Right lung (tissue), 10 donors: ENCODE measurements at places on chromosomes 1 and 21. TPM values are rescaled to one million over a fixed set of nuclear protein-coding genes. Genes with fewer than 3 reads are reported as not detected.

GRCh38 chr1:233368106-233368788 is 40.7 kb downstream of the MAP3K21 start:
- no peak for DNase-seq

The HNRNPR gene
- 283 TPM for polyA plus RNA-seq

- DNase-seq = no peak
Observed at GRCh38 chr1:57115030-57115614, 149.3 kb upstream of the C8B start.

DNA sequence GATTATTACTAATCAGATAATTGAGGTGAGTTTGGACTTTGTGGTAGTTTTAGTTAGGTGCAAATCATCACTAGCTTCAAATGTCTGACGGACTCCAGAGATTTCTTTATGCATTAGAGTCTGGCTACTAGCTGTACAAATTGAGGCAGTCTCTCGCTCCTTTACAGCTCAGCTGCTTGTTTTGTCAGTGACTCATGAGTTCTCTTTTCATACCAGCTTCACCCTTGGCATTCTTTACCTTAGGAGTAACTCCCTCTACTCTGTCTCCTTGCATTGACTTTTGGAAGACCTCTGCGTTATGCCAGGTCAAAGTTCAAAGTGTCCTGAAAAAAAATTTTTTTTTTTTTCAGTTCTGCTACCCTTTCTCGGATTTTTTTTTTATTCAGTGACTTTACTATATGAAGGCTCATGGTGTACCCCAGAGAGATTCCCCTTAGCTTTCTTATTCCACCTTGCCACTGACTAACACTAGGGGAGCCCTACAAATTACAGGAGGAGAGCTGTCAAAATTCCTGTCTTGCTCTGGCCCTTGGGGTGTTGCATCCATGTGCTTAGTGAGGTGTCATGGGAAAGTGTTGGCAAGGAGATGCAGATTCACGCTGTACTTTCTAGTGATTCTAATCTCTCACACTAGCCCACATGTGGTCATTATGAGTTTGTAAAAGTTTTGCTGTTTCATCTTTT is 576.6 kb downstream of the ADGRL2 start:
- no peak for DNase-seq

The TFF3 gene
- polyA plus RNA-seq = 13.1 TPM

DNA sequence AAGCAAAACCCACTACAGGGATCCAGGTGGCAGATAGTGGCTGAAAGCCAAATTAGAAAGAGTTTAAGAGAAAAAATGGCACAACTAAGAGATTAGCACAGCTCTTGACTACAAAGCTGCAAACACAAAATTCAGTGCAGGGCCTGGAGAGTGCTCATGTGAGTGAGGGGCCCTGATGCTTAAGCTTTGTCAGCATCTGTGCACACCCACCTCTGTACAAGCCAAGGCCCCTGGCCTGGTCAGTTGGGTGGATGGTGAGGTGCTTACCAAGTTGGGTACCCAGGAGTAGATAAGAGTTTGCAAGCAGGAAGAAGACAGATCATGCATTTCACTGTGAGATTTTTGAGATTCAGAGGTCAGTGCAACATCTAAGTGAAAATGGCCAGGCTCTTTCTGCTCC is 62.7 kb upstream of the ATP1B1 start:
- DNase-seq = no peak

- DNase-seq = no peak
Observed at GRCh38 chr1:7482077-7482476, 289.0 kb upstream of the VAMP3 start.

GRCh38 chr1:118902711-118903191 is 85.4 kb downstream of the TBX15 start:
- no peak for DNase-seq

- no peak for DNase-seq
Observed at GRCh38 chr1:158124034-158124433, 56.7 kb upstream of the CD1D start.

DNA sequence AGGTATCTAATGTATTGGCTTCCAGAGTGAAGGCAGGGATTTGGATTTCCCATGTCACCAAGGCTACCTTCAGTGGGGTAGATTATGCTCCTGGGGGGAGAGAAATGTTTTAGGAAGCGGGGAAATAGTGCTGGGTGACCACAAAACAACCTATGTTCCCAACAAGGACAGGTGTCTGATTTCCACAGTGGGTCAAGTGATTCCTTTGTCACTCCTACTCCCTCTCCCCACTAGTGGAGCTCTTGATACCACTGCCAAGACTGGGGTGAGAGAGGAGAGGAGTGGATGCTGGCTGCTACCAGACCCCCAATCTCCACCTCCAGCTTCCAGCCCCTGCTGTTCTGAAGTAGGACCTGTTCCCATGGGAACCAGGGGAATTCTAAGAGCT is 104.3 kb upstream of the FAM78B start:
- no peak for DNase-seq

- no peak for DNase-seq
Observed at GRCh38 chr1:191582169-191582568, 576.1 kb upstream of the RGS18 start.

The CBS gene
- polyA plus RNA-seq = 1.7 TPM

The WDR64 gene
- polyA plus RNA-seq = 0.12 TPM

DNA sequence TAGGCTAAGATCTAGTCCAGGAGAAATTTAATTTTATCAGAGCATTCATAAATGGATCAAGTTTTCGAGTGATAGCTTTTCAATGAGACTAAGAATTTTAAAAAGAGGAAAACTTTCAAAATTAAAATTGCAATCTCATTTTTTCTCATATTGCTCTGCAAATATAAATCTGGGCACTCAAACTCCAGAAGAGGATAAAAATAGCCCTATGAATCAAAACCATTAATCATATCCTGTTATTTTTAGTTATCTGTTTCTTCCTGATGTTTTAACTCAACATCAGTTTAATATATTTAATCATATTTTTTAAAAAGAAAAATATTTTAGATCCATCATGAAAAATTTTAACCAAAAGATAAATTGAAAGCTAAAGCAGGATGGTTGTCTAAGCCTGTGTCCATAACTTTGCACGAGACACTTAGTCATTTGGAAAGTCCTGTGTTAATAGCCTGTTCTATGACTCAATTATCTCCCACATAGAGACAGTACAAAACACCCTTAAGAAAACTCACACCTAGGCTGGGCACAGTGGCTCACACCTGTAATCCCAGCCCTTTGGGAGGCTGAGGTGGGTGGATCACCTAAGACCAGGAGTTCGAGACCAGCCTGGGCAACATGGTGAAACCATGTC is 17.1 kb upstream of the PRRC2C start:
- no peak for DNase-seq

GRCh38 chr1:170617591-170618330 is 46.2 kb upstream of the PRRX1 start:
- DNase-seq = no peak

The WNT3A gene
- polyA plus RNA-seq = not detected

DNA sequence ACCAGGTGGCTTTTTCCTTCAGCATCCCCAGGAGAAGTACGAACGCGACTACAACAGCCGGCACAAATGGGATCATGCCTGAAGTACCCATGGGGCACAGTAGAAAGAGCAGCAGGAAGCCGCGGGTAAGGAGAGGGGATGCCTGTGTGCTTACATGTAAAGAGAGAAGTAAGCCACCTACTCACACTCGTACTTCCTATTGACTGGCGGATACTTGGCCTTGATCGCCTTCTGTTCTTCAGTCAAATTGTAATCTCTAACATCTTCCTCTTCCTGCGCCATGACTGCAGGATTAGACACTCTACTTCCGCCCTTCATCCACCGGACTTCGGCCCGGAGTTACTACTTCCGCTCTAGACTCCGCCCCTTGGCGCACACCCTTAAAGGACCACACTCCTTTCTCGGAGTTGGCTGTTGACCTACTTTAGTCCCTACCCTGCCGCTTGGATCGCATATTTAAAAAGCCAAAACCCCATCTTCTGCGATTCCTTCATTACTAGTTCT is at the start of gene ZBTB8OS:
ZBTB8OS (minus strand) TSS at position 303 of the 504 bp plus-strand sequence; CDS start at position 282, 21 bp downstream.
- DNase-seq = peak; percentile 93

DNA sequence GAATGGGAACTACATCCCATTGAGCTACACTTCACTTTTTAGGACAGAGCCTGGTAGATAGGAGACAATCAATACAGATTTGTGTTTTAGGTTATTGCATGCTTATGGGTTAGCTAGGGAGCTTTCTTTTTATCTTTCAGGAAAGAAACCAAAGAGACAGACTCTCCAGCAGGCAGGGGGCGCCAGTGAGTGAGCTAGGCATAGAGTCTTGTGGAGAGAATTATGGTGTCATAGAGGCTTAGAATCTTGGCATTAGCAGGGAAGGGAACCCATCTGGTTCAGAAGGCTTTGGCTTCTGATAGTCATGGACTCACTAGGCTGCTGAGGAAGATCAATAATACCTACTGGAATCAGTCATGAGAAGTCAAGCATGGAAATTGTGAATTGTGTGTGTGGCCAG is at the start of gene SMCP:
SMCP (plus strand) TSS at position 281 of the 400 bp plus-strand sequence. CDS start 6,101 bp downstream, outside the sequence.
- no peak for DNase-seq

The SLC44A5 gene
- polyA plus RNA-seq = 7.4 TPM

DNA sequence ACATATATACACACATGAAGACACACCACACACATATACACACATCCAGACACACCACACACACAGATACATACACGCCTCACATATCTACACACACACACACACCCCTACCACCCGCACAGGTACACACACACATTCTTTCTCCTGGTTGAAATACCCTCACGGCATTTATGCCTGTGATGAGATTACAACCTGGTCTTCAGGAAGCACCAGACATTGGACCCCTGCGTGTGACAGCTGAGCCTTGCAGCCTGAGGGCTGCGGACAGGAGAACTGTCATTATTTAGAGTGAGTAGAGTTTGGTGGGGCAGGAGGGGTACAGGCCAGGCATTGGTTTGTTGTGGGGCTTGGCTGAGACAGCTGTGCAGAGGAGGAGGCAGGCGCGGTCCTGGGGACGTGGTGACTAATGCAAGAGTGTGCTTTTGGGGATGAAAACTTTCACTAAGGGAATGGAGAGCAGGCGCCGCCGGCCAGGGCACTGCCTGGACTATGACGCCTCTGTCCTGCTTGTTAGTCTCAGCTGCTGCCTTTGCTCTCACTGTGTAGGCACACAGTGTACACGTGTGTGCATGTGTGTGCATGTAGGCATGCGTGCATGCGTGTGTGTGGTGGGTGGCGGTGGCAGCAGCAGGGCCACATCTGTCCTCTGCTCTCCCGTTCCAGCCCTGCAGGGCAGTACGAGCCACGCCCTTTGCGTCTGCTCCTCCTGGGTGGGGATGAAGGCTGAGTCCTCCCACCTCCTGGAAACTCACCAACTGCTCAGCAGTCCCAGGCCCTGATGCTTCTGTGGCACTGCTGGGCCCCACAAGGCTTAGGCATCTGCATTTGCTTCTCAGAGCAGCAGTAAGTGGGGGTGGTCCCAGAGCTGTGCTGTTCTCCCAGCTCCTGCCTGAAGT is 57.6 kb downstream of the SPSB1 start:
- DNase-seq = no peak

DNA sequence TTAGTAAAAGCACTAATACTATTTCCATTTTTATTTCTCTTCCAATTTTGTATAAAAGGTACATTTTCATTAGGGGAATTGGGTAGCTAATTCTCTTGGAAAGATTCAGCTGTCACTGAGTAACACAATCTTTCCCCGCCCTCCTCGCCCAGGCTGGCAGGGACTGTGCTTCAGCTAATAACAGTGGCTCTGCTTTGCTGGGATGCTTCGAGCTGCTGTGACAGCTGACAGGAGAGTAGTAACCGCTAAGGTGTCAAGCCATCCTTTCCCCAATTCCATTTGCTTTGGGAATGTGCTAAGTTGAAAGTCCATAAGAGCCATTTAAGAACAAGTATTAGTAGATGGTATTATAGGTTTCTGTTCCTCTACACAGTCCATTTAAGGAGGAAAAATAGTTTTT is 106.7 kb upstream of the NRIP1 start:
- no peak for DNase-seq

- no peak for DNase-seq
Observed at GRCh38 chr21:33008333-33009051, 17.2 kb upstream of the OLIG2 start.

GRCh38 chr1:3181956-3182355 is 113.0 kb downstream of the PRDM16 start:
- DNase-seq = no peak

DNA sequence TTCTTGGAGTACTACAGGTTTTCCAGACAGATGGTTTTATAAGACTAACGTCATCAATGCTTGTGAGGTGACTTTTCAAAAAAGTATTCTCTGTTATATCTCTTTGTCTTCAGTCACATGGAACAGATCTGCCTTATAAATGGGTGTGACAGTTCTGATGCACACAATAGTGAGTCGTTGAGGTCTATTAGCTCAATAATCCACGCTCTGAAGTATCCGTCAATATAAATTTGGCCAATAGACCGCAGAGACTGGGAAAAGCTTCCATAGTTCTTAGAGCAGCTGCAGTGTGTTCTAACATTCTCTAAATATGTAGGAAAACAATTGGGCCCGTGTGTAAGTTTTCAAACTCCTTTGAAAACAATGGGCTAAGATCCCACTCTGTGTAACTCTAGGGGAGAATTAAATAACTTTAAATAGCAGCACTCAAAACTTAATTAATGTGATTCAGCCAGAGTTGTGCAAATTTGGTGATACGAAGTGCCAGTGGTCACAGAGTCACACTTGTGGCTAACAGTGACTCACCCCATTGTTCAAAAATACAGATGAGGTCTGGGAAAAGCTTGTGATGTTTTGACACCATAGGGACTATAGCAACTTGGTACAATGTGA is 316.0 kb downstream of the LMO4 start:
- no peak for DNase-seq

DNA sequence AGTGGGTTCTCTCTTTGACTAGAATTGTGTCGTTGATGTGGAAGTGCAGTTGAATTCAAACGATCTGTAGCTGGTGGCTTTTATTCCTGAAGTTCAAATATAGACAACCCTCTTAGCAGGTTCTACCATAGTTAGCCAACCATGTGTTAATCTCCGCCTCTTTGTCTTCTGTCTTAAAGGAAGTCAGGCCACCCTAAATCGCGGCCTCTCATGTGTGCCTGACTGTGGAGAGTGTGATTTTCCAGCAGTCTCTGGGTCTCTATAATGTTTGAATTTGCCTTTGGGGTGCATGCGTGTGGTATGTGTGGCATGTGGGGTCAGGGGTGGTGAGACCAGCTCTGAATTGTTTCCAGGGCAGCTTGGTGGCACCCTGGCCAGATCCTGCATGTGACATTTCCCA is 244.9 kb downstream of the DISC1 start:
- no peak for DNase-seq

DNA sequence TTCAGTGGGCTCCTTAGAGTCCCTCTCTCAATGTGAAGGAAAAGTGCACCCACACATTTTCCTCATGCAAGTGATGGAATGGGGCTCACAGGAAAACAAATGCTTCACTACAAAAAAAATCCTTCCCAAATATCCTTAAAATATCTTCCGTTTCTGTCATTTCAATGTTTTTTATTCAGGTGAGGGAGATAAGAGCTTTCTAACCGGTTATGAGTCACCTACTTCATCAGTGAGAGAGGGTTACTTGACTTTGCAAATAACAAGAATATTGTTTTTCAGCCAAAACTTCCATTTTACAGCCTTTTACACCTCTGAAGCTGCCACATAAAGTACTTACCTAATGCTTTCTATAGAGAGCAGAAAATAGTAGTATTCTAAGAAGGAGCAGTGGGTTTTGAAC is 98.3 kb upstream of the CD55 start:
- DNase-seq = peak; percentile 21

GRCh38 chr1:81220614-81221071 is 580.1 kb upstream of the ADGRL2 start:
- DNase-seq = no peak
